ENCODE measurements at places on chromosomes 11 and 22. TPM values are rescaled to one million over a fixed set of nuclear protein-coding genes. Genes with fewer than 3 reads are reported as not detected.

KLHL35 gene
- total RNA-seq = 2.8 TPM

TYR gene
- not detected for total RNA-seq

PIM3 gene
- total RNA-seq = 112 TPM

- H3K27ac ChIP-seq = peak overlapping the region; percentile 48
- H3K4me3 ChIP-seq = no peak overlapping the region
- DNase-seq = no peak
- peaks cover 20% of the 10 kb centered on the region for H3K4me1 ChIP-seq
- no peaks in the 10 kb centered on the region for H3K36me3 ChIP-seq
Measured at GRCh38 chr11:92329646-92330045, 105.0 kb downstream of the FAT3 start.

GRCh38 chr11:90391756-90392155 is 168.9 kb upstream of the CHORDC1 start:
- peaks cover 15% of the 10 kb centered on the region for H3K4me1 ChIP-seq
- peak overlapping the region; percentile 96 for H3K27ac ChIP-seq
- no peaks in the 10 kb centered on the region for H3K27me3 ChIP-seq
- no peak overlapping the region for H3K4me3 ChIP-seq
- DNase-seq = no peak

GRCh38 chr22:32583921-32584335 is 109.3 kb downstream of the FBXO7 start:
- H3K27ac ChIP-seq = no peak overlapping the region
- DNase-seq = no peak
- H3K27me3 ChIP-seq = no peaks in the 10 kb centered on the region
- H3K4me1 ChIP-seq = no peaks in the 10 kb centered on the region
- no peaks in the 10 kb centered on the region for H3K36me3 ChIP-seq
